ENCODE measurements at places on chromosomes 12 and 14.

DNA sequence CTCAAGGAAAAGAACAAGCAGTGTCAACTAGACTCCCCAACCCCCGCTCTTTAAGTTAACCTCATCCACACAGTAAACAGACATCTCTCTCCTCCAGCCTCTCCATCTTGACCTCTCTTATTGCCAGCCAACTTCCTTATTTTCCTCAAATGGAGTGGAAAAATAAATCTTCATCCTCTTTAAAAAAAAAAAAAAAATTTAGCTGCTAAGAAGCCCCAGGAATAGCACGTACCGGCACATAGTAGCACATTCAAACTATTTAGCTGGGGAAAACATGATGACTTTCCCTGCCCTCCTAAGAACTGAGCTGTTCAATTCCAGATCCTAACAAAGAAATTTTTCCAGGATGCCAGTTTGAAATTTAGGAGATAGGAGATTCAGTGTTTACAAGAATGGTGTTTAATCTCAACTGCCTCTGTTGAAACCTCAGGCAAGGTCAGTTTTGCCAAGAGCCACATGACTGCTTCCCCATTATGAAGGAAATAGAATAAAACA lies 90.8 kb downstream of the EPS8 start:
- DNase-seq, result no peak

GRCh38 chr12:47165934-47166333 lies 86.2 kb upstream of the AMIGO2 start:
- DNase-seq, result no peak

DNA sequence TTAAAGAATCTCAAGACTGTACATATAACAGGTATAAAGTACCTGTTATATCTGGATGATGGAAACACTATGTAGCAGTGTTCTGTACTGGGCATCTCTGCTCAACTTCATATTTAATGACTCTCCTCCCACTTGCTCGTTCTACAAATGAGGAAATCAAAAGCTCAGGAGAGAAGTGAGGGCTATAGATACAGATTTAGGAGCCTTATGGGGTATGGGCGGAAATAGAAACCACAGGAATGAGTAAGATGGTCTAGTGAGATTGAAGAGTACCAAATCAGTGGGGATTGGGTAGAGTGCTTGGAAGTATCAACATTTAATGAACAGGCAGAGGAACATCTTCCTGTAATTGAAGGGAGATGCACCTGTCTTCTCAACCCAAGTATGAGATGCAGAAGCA lies 23.8 kb upstream of the POLR3B start:
- DNase-seq, result no peak

GRCh38 chr12:20696181-20696905 lies 1.2 kb downstream of the SLCO1C1 start:
- DNase-seq, result no peak

DNA sequence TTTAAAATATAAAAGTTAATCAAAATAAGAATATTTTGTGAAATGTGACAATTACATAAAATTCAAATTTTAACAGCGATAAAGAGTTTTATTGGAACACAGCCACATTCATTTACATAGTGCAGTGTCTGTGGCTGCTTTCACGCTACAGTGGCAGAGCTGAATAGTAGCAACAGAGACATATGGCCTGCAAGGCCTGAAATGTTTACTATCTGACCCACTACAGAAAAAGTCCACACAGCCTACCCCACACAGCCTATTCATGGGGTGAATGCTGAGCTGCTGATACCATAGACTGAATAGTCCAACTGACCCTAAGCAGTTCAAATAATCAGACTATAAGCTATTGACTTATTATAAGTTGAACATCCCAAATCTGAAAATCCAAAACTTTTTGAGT lies 13.2 kb downstream of the GNS start:
- no peak for DNase-seq

DNA sequence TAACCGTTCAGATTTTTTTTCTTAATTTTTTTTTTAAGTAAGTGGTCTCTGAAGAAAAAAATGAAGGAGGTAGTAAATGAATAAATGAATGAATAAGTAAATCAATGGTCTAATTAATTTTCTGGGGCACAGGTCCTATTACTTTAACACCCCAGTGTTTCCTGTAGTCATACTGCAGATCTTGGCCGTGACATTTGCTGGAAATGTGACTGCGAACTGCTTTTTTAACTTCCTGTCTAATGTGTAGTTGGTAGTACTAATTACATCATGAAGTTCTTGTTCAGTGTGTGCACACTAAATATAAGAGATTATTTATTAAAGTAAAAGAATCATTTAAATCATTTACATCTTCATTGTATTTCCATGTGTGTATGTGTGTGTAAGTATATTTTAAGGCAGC lies 45.4 kb downstream of the AEBP2 start:
- DNase-seq, result no peak

GRCh38 chr14:85027681-85028370 lies 502.1 kb upstream of the FLRT2 start:
- no peak for DNase-seq

DNA sequence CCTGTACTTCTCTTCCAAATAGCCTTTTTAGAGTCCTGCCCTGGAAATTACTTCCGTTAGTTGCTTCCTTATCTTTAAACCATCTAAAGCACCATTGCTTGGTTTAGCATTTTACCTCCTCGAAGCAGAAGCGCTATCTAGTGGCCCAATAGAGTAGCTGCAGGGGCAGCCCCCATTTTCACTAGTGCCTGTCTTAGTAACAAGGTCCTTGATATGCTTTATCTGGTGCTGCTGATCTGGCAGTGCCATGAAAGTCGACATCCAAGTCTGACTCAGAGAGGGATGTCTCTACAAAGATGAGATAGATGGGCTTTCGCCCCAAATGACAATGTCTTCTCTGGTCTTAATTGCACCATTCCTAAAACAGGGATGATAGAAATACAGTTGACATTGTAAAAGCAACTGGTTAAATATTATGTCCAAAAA lies 25.0 kb upstream of the CIT start:
- peak; percentile 87 for DNase-seq

GRCh38 chr12:33830070-33830469 lies 192.2 kb upstream of the ALG10 start:
- DNase-seq, result no peak

- DNase-seq, result no peak
Measured at GRCh38 chr12:62250671-62251608, 9.3 kb upstream of the USP15 start.

DNA sequence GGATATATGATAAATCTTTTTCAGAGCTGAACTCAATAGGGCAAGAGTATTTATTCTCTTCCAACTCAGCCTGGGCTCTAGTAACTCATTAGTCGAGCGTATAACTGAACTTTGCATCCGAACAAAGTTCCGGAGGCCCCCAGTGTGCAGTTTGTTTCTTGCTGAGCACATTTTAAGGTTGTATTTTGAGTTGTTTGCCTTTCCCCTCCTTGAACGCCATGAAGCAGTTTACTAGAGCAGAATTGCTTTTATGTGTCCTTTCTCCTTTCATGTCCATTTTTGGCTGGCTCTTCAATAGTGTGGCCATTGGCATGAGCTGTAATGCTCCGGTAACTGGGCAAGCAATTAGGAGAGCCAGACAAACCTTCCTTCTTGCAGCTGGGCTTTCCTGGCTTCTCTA lies 105.3 kb downstream of the WIF1 start:
- no peak for DNase-seq

GRCh38 chr14:89288114-89288513 lies 128.9 kb downstream of the FOXN3 start:
- DNase-seq, result no peak

DNA sequence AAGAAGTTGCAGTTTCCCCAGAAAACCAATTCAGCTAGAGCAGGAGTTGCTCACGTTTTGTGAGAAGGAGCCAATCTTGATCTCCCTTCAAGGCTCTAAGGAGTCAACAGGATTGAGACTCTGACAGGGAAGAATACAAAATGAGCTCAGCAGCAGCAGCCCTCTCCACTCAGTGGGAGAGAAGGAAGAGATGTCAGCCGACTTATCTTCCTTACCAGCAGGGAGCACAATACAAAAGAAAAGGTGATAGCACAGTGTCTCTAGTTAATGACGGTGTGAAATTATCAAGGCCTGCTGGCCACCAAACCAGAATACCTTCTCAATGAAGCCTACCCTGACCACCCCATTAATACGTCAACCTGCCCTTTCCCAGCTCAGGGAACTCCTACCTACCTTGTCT lies 223.6 kb upstream of the TMPO start:
- no peak for DNase-seq

DNA sequence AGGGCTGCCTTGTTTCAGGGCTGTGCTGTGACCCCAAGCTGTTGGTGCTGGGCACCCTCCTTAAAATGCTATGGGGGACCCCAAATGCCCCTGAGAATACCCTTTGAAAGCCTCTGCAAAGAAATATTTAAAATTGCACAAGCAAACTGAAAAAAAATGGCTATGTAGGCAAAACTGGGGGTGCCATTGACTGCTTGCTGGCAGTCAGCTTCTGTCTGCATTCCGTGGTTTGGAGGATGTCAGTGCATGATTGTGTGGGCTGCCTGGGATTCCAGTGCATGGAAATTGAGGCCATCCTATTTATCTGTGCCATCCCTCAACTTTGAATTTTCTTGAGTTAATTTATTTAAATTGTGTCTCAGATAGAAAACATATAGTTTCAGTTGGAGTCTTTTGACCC lies 113.7 kb upstream of the RTL1 start:
- DNase-seq, result no peak

GRCh38 chr12:87142342-87142741 lies 886.2 kb upstream of the MGAT4C start:
- DNase-seq, result no peak

GRCh38 chr12:4780641-4781611 lies 60.7 kb downstream of the GALNT8 start:
- no peak for DNase-seq

DNA sequence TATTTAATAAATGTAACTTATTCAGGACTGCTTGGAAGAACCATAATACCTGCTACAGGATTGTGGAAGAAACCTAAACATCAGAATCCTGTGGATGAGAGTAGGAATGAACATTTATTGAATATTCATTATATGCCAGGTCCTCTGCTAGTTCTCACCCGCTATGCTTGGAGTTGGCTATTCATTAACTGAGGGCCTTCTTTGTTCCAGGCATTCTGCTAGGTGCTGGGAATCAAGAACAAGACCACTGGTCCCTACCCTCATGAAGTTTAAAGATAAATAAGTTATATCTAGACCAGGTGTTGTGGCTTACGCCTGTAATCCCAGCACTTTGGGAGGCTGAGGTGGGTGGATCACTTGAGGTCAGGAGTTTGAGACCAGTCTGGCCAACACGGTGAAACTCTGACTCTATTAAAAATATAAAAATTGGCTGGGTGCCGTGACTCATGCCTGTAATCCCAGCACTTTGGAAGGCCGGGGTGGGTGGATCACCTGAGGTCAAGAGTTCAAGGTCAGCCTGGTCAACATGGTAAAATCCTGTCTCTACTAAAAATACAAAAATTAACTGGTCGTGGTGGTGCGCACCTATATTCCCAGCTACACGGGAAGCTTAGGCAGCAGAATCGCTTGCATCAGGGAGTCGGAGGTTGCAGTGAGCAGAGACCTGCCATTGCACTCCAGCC lies 3.8 kb upstream of the TULP3 start:
- DNase-seq, result no peak

DNA sequence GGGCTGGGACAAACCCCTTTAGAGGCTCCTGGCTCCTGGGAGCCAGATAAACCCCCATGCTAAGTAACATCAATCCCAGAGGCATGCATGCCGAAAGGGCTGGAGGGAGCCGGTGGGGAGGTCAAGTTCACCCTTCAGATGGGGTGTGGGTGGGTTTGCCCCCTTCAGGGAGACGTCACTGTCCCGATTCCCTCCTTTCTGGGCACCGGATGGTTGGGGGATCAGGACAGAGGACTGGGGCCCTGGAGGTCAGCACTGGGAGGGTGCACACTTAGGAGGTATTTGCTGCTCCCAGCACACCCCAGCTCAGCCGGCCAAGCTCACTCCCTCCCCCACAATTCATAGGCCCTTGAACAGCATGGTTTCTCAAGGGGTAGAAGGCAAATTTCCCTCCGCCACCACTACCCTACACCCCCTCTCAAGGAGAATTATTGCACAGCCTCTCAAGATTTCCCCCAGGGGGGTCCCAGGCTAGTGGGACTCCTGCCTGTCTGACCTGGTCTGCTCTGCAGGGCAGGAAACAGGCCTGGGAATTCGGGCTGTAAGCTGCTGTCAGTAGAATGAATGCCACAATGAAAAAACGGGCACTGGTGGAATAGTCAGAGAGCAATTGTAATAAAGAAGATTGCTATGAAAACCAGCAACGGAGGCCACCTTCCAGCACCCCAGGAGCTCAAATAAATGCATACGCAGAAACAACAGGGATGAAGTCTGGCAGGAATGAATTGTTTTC lies 63.5 kb downstream of the GALNT16 start:
- DNase-seq, result no peak

GRCh38 chr12:24839268-24839791 lies 109.6 kb downstream of the BCAT1 start:
- DNase-seq, result peak; percentile 82

- no peak for DNase-seq
Measured at GRCh38 chr12:118011377-118011776, 5.1 kb upstream of the RFC5 start.

DNA sequence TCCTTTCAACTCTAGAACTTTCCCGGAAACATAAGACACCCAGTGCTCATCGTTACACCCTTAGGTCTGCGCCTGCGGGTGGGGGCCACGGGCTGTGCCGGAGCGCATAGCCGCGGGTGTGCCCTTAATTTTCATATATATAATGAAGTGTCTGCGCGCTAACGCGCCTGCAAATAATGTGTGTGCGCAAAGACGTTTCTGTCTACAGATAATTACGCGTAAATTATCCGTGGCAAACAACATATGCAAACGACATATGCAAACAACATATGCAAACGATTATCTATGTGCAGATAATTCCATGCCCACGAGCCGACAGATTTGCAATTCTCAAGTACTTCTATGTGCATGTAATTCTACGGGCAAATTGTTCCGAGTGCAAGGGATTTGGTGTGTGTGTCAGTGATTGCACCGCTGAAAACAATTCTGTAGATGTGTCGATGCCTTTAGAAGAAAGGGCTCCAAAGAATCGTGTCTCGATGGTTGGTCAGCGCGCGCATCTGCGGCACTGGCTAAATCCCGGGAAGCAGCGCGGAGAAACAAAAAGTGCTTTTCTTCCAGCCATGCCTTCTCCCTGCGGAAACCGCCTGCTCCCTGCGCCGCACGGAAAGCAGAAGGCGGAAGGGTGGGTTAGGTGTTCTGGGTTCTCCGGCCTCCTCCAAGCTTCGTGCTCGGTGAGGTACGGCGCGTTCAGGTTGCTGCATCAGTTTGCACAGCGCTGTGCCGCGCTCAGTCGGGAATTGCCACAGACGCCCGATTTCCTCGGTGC lies 34.5 kb upstream of the TBX5 start:
- DNase-seq, result no peak

- DNase-seq, result no peak
Measured at GRCh38 chr14:65226824-65227604, 124.7 kb upstream of the MAX start.

DNA sequence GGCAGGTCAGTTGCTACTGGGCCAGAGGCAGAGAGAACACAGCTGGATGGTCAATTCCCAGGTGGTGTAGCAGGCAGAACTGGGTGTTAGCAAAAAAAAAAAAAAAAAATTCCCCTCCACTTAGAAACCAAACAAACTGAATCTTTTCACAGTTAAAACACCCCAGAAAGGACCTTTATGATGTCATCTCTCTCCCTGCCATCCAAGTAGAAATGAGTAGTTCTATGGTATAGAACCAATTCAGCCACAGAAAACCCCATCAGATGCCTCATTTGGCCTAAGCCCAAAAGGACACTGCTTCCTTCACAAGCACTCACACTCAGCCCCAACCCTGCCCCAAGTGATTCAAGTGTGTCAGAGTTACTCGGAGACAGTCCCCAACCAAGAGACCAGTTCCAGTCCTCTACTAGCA lies 230.8 kb downstream of the DPF3 start:
- peak; percentile 5 for DNase-seq
